ENCODE measurements at places on chromosomes 3 and 15.

- DNase-seq = no peak
Measured at GRCh38 chr3:177174607-177175170, 22.6 kb downstream of the TBL1XR1 start.

GRCh38 chr15:99157456-99157855, 52.6 kb downstream of the SYNM start:
- DNase-seq = no peak

DNA sequence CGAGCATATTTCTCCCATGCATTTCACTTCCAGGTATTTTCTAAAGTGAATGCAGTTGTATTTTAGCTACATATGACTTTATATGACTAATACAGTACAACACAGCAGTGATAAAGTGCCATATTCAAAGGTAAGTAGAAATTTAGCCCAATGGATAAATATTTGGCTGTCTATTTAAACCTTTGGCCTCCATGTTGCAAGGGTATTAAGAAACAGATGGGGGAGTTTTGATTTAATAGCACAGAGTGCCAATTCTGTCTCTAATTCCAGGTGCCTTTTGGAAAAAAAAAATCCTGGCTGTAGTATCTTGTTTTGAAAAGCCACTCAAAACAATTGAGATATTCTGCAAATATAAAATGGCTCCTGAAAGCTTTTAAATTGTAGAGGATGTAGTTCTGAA, 44.9 kb upstream of the SGO1 start:
- DNase-seq = no peak

GRCh38 chr15:63156755-63157117, 541 bp downstream of the RPS27L start:
- peak; percentile 48 for DNase-seq

GRCh38 chr15:72249142-72249810, 18.3 kb upstream of the PKM start:
- no peak for DNase-seq
